ENCODE measurements at places on chromosomes 2 and 18.

DNA sequence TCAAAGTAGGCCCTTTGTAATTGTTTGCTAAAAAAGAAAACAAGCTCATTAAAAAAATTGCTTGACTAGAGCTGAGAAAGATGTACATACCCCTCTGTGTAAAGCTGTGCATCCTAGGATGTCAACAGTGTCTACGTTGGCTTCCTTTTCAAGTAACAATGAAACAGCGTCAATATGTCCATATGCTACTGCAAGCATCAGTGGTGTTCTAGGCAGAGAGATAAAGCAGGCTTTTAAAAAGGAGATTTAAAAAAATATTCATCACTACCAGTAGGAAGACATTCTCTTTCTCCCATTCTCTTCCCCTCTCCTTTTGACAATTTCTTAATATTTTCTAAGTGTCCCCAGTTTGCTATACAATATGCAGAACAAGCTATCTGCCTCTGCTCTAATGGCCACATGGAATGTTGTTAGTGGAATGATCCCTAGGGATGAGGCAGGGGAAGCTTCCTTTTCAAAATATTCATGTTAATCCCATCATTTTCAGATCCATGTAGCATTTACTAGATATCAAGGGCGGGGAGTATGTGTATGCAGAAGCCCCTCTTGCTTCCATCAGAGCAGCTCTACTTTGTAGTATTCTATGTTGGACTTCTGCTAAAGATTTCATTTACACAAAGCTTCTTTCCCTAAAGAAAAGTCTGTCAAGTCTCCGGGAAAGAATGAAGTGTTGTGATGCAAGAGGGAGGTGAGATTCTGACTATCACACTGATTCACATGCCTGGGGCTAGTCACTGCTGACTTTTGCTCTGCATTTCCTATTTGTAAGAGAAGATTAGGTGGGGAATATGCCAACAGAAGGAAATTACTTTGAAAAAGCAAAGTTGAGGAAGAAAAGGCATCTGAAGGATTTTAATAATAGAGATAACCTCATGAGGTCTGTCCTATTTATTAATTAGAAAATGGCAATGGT is 81.5 kb upstream of the PGAP1 start:
- no peak for DNase-seq

GRCh38 chr2:232457121-232458011 is 1.4 kb downstream of the ALPI start:
- no peak for DNase-seq

DNA sequence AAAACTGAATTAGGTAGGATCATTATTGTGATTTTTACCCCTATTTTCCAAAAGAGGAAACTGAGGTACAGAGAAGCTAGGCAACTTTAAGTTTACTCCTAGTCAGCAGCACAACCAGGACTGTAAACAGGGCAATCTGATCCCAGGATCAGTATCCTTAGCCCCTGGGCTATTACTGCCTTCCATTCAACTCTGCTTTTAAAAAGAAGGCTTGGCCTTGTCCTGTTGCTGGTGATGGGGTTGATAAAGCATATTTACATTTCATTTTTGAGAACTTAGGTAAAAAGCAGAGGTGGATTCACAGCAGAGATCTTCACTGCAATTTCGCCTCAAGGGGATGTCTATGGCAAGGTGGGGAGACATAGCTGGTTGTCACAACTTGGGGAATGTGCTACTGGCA is 148.5 kb downstream of the GALNT14 start:
- no peak for DNase-seq

DNA sequence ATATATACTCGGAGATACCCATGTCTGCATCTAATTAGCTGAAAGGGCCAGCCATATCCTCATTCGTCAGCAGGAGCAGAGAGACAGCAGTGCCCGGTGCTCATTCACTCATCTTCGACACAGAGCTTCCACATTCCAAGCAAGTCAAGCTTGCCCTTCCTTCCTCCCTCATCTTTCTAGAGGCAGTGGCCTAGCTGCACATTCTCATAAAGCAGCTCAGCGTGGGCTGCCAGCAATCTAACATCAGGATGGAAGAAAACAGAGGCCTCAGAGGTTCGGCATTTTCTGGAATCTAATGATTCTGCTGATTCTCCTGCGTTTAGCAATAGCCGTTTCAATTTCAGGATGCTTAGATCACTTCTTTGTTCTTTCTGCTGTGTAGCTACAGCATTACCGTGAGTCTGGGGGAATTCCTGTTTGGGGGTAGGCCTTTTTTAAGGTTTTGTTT is 68.8 kb downstream of the CLHC1 start:
- DNase-seq: no peak

DNA sequence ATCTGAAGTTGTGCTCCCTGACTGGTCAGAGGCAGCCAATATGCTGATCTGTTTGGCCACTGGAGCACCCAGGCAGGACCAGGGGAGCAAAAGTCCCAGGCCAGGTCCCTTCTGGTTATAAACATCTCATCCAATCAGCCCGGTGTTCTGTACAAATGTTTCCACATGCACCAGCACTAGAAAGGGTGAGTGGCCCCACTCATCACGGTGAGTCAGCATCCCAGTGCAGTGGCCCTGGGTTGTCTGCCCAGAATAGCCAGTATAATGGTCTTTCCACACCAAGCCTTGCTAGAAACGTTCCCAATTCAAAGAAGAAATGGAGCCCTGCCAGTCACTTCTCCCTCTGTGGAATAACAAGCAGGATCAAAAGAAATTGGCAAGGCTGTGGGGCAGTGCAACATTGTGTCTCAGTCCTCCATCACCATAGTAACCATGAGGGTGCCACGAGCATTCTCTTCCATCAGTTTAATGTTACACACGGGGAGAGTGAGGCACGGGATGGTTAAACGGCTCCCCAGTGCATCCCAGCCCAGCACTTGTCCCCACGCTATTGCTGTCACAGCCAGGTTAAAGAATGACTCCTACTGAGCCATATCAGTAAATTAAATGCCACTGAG is 174.9 kb downstream of the SEPTIN10 start:
- DNase-seq: no peak

DNA sequence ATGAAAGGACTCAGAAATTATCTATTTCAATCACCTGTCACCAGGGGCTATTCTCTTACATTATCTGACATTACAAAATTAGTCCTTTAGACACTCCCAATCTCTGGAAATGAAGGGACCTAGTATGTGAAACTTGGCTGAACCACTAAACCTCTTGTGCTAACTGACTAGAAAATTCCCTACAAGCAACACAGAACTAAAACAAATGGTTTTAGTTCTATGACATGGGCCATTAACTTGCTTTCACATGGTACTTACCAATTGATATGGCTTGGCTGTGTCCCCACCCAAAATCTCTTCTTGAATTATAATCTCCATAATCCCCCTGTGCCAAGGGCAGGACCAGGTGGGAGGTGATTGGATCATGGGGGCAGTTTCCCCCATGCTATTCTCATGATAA is 16.6 kb downstream of the SERPINE2 start:
- no peak for DNase-seq

DNA sequence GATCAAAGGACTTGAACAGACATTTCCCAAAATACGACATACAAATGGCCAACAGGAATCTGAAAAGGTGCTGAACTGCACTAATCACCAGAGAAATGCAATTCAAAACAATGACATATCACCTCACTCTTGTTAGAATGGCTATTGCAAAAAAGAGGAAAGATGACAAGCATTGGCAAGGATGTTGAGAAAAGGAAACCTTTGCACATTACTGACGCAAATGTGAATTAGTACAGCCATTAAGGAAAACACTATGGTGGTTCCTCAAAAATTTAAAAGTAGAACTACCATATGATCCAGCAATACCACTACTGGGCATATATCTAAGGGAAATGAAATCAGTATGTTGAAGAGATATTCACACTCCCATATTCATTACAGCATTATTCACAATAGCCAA is 57.7 kb upstream of the ASPRV1 start:
- DNase-seq: no peak

DNA sequence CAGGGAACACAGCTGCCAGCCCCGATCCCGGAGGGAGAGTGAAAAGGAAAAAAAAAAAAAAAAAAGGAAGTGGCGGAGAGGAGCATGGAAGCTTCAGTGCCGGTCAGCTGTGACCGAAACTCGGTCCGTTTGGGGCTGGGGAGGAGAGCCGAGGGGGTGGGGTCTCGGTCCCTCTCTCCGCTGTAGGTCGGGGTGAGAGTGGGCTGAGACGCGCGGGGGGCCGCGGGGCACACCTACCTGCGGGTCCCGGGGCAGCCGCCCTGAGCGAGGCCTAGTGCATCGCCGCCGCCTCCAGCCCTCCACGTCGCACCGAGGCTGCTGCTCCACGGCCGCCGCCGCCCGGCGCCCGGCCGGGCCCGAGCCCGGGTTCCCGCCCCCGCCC is 536 bp downstream of the VPS54 start:
- DNase-seq: no peak

- no peak for DNase-seq
Measured at GRCh38 chr2:134865067-134865787, 26.8 kb downstream of the ACMSD start.

DNA sequence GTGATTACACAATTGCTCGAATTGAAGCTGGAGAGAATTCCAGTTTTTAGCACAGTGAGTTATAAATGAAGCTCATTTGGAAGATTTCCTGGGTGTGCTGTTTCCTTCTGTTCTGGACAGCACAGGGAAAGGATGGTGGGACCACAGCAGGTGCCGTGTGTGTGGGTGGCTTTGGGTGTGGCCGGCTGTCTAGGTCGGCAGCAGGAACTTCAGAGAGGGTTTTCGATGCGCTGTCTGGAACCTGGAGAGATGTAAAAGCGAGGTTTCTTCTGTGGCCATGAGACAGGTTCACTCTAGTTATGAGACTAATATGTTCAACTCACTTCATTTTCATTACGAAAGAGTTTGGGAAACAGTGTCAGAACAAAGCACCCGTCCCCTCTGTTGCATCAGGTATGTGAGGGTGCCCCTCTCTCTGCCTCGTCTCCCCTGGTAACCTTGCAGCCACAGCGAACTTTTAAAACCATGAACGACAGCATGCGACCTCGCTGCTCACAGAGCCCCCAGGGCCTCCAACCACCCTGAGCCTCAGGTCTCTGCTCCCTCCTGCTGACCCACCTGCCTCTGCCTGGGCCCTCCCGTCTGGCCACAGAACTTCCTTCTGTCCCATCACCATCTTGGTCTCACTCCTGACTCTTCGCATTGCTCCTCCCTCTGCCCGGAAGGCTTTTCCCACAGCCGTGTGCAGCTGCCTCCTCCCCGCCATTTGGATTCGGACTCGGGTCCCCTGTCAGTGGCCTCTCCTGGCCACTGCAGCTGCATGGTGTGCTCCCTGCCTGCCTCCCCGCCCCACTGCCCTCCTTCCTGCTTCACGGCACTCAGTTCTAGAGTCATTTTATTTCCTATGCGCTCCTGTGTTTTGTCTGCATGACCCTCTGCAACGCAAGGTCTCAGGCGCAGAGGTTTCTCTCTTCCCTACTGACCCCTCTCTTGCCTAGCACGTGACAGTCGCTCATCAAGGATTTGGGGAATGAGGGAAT is 151.2 kb downstream of the NDUFA10 start:
- no peak for DNase-seq
